ENCODE measurements at places on chromosomes 12 and 14.

DNA sequence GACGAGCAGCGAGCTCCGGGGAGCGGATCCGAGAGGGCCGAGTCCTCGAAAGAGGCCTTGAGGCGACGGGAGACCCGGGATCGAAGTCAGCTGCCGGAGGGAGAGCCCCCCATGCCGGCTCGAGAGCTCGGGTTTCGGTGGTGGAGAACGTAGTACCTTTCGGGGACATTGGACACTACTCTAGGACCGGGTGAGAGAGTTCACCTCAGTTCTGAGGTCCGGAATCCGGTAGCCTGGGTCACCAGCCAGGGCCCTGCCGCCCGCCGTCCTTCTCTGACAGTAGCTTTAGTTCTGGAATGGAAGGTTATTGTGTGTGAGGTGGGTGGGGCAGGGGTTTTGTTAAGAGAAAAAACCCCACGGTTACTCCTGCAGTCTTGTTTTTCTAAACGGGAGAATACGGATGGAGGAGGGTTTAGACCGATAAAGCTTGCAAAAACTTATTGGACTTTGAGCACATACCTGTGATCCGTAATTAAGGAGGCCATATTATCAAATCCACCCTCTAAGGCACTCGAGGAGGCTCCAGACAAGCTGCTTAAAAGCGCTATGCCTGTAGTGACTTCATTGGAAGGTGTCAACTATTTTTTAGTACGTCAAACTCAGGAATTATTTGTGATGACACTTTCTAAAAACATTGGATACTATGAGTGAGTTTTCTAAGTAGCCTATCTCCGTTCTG is 765 bp downstream of the SCYL2 start:
- DNase-seq: peak; percentile 51

DNA sequence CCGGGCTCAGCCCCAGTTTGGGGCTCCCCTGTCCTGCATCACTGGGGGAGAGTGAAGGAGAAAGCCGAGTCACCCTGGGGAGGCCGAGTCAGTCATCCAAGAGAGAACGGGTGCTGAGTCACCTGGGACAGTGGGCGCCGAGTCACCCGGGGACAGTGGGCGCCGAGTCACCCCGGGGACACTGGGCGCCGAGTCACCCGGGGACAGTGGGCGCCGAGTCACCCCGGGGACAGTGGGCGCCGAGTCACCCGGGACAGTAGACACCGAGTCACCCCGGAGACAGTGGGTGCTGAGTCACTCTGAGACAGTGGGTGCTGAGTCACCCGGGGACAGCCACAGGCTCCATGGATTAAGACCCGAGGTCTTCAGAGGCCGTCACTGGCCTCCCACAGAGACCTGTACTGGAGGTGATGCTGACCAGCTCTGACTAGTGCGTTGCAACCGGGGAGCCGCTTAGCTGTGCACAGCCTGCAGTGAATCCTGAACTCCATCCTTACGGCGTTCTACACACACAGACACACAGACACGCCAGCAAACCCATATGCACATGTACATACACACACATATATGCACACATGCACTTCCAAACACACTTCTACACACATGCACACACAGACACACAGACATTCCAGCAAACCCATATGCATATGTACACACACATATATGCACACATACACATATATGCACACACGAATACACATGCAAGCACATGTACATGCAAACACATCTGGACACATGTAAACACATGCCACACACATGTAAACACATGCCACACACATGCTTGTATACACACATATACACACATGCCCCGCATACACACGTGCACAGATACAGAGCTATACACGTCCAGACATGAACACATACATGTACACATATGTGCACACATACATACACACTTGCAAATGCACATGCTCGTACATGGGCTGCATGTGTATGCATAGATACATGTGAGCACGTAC is 64.9 kb upstream of the GALNT9 start:
- peak; percentile 15 for DNase-seq

DNA sequence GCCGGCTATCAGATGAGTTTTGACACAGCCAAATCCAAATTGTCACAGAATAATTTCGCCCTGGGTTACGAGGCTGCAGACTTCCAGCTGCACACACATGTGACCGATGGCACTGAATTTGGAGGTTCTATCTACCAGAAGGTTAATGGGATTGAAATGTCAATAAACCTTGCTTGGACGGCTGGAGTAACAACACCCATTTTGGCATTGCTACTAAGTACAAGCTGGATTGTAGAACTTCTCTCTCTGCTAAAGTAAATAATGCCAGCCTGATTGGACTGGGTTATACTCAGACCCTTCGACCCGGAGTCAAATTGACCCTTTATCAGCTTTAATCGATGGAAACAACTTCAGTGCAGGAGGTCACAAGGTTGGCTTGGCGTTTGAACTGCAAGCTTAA is 100.2 kb upstream of the EVL start:
- no peak for DNase-seq

DNA sequence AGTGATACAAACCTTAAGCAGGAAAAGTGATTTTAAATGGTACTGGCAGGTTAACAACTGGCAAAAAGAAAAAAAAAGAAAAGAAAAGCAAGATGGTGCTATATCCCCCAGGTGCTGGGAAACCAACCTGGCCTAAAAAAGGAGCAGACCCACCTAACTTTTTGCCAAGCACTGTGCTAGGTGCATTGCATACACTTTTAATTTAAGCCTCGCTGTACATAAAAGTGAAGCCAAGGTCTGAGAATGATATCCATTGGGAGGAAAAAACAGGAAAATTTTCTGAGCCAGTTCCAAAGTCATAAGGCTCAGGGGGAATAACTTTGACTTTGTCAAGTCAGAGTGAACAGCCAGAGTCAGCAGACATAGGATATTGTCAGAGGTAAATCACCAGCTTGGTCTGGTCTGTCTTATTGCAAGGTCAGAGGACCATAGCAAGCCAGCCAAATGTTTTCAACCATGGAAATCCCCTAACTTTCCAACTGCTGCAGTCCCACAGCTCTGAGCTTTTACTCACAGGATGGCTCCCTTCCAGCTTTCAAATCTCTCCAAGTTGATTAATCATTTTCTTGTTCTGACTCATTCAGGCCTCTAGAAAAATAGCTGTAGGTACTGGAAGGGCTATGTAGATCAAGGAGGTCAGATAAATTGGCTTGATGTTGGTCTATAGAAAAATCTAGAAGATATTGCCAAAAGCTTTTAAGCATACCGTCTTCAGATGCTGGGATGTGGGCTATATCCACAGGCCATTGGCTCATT is 412.9 kb downstream of the RAD51B start:
- DNase-seq: peak; percentile 100

DNA sequence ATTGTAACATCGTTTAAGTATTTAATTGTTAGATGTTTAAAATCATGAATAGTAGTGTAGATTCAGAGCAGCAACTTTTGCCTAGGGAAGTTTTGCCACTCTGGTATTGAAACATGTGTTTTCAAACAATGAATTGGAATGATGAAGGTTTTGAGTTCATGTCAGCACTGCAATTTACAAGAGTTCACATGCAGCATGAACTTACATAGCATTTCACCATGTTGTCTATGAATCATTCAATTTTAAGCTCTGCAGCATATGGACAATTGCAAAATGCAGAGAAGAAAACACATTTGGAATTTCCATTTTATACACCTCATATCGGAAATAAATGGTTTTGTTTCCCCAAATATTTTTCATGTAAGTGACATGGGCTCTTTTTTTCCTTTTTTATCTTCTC is 170.7 kb upstream of the CDKN3 start:
- no peak for DNase-seq
